IMR-90 (cell line): ENCODE measurements at places on chromosomes 12 and 14.

GRCh38 chr12:118773956-118774723, 207.2 kb upstream of the SRRM4 start:
- no peak for DNase-seq

DNA sequence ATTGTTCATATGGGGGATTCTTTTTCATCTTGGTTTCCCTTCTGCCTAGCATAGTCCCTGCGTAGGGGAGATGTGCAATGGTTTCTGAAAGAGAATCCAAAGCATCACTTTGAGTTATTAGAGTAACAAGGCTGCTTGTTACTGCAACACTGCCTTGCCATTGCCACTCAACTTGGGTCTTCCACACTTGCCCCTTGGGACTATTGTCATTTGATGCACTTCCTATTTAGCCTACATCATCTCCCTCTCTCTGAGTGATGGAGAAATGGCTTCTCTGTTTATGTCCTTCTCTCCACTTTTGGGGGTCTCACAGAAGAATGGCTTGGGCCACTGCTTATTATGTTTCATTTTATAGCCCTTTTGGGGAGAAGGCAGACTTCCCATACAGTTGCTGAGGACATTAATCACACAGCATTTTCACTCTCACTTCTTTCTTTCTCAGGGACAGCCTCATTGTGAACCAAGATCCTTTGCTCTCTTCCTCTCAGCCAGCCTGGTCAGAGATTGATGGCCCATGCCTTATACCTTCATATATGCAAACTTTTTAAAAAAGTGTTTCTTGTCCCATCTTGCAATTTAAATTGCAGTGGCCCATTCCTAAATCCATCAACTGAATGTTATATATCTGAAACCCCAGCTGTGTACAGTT, 50.8 kb upstream of the POC1B start:
- no peak for DNase-seq

DNA sequence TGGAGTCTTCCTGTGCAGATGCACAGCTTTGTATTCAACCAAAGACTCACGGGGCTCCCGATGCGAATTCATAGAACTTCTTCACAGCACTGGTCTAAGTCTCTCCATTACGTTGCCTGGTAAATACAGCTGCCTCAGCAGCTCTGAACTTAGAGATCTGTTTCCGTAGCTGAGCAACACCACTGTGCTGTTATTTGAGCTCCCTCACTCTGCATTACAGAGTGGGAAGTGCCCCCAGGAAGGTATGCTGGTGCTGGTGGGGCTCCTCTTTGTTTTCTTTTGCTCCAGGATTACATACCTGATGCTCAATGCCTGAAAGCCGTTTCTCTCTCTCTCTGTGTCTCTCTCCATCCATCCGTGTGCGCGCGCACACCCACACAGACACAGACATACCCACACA, 227.5 kb upstream of the RMST start:
- no peak for DNase-seq

- DNase-seq, result no peak
Observed at GRCh38 chr12:68439368-68440045, 107.3 kb upstream of the MDM1 start.

GRCh38 chr14:64937171-64937820, 5.2 kb downstream of the GPX2 start:
- DNase-seq, result peak; percentile 18

- peak; percentile 23 for DNase-seq
Observed at GRCh38 chr14:95609398-95609990, 74.6 kb downstream of the GLRX5 start.

- DNase-seq, result no peak
Observed at GRCh38 chr12:100963381-100963780, 168.8 kb downstream of the ANO4 start.

DNA sequence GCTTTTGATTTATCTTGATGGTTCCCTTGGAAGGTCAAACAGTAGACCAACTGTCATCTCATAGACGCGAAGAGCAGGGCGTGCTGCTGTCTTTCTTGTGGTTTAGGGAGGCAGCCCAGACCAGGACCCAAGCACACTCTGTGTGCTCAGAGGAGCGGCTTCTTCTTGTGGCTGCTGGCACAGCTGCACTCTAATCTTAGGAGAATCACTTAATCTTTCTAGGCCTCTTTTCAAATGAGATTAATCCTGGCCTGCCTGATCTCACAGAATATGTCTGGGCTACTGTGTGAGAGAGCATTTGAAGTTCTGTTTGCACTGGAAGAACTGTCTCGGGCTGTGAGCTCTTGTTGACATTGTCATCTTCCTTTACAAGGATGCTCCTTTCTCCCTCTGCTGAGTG, 60.0 kb upstream of the TRAF3 start:
- no peak for DNase-seq

DNA sequence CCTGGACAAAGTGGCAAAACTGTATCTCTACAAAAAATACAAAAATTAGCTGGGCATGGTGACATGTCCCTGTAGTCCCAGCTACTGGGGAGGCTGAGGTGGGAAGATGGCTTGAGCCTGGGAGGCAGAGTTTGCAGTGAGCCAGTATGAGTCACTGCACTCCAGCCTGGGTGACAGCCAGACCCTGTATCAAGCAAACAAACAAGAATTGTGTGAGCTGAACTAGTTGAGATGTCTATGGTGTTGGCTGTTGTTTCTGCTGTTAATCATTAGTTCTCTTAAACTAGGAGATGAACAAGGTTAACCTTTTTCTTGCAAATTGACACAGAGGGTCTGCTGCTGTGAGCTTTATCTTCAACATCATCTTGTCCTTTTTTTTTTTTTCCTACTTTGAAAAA, 23.6 kb downstream of the RASSF3 start:
- peak; percentile 83 for DNase-seq

DNA sequence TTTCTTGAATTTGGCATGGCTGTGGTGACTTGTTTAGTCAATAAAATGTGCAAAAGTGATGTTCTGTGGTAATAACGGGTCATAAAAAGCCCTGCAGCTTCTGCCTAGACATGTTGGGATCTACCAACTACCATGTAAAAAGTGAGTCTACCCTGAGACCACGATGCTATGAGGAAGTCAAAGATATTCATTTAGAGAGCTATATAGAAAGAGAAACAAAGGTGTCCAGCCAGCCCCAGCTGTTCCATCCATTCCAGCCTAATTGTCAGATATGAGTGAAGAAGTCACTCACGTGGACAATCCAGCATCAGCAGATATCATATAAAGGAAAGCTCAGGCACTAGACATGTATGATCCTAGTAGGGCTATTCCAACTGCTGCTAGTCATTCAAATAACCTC, 117.2 kb upstream of the SSTR1 start:
- DNase-seq, result no peak

GRCh38 chr14:75649337-75649736, 11.3 kb downstream of the ERG28 start:
- DNase-seq, result no peak
